ENCODE measurements at places on chromosomes 4 and X.

DNA sequence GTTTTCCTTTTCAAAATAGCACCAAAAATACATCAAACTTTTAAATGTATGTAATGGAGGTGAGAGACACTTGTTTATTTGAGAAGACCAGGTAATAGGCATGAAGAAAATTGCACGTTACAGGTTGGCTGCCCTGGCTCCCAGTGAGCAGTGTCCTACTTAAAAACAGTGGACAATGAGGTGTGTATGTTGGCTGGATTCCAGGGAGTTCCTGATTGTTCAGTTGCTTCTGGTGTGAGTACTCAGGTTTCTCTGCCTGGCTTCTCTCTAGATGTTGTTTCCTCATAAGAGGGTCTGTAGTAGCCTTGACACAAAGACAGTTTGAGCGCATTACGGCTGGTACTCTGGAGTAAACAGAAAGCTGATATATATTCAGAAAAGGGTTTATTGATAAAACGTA, 29.4 kb downstream of the SNX25 start:
- DNase-seq: no peak

DNA sequence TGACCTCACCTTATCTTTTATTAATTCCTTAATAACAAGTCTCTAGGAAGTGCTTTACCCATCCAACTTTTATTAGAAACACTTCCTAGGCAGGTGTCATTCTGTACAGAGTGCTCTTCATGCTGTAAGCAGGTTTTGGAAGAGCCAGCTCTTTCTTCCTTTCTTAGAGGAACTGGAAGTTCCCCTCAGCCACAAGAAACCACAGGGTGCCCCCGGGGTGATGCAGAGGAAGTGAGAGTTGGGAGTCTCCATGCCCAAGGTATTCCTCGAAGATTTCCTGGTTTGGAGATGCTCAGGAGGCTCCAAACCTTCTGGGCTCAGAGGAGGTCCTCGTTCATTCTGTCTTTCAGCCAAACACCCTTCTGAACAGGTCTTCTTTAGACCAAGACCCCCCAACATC, 83.8 kb downstream of the EGF start:
- no peak for DNase-seq

- DNase-seq: no peak
Measured at GRCh38 chr4:131459430-131460101, 1689.5 kb upstream of the PCDH10 start.

GRCh38 chr4:12573716-12574115, 910.4 kb downstream of the RAB28 start:
- no peak for DNase-seq

- DNase-seq: no peak
Measured at GRCh38 chrX:18883961-18884765, 99.8 kb downstream of the PHKA2 start.

- no peak for DNase-seq
Measured at GRCh38 chr4:173214231-173214630, 45.6 kb downstream of the GALNT7 start.

DNA sequence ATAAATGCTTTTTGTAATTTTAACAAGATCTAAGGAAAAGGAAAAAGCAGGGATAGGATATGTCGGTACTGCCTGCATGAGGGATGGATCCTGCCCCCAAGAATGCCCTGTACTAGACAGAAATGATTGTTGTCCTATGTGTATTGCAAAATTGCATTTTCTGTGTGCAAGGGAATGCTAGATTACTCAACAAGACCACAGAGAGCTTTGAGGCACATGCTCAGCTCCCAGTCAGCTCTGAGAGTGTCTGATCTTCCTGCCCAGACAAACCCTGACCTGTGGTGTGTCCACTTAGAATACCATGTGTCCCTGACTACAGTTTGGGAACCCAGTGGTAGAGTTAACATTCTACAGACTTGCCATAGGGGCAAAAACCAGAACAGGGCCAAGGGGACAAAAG, 129.2 kb upstream of the PAK3 start:
- DNase-seq: no peak

- no peak for DNase-seq
Measured at GRCh38 chr4:146338512-146338911, 124.2 kb downstream of the REELD1 start.

- DNase-seq: no peak
Measured at GRCh38 chrX:152843852-152844251, 13.0 kb downstream of the NSDHL start.

DNA sequence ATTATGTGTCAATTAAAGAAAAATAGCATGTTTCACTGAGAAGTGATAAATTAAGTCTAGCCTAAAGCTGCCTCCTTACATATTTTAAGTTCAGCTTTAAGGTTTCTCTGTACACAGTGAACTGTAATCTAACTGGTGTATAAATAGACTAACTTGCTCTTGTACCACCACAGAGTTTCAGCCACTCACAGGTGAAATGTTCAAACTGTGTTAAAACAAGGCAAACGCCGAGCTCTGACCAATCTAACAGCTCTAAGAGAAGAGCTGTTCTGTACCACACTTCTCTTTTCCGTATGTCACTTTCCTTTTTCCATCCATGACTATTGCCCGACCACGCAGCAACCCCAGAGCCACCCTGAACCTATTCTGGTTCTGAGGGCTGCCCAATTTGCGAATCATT, 64.5 kb downstream of the DCHS2 start:
- DNase-seq: no peak

- no peak for DNase-seq
Measured at GRCh38 chr4:11543706-11544105, 115.0 kb upstream of the HS3ST1 start.

DNA sequence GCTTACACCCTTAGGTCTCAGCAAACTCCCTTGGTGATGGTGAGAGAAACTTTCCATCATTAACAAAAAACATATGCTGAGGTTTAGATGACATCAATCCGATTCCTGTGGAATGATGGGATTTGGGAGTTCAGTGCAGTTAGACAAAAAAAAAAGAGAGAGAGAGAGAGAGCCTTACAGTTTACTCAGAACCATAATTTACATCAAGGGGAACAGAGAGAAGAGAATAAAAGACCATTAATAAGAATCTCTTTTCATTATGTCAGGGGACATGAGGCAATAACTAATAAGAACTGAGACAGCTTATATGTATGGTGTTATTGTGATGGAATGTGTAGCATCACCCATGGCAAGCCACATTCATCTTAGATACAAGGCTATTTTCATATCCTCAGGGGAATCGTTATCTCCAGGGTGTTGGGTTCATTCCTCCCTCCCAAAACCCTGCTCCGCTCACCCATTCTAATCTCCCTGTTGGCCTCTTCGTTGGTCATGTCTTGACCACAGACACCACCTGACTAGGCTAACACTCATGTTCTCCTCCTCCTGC, 175.7 kb upstream of the MXRA5 start:
- DNase-seq: no peak

- no peak for DNase-seq
Measured at GRCh38 chrX:153703036-153703370, 15.3 kb downstream of the SLC6A8 start.

DNA sequence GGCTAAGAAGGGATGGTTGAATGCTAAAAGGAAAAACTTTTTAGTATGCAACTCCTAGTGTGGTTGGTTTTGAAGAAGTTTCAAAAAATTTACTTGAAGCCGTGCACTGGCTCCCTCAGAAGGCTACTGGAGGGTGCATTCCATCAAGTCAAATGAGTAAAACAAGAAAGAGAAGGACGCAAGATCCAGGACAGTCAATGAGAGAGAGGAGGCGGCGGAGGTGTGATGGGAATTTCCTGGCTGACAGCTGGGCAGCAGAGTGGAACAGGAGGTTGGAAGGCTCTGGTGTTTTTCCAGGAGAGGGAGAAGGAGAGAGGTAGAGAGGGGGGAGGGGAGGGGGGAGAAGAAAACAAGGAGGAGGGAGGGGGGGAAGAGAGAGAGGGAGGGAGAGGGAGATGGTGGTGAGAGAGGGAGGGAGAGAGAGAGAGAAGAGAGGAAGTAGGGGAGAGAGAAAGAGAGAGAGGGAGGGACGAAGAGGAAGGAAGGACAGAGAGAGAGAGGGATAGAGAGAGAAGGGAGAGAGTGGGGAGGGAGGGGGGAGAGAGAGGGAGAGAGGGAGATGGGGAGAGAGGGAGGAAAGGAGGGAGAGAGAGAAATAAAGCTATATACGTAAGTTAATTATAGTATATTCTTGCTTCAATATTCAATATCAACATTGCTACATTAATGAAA, 126.4 kb downstream of the SH3KBP1 start:
- no peak for DNase-seq

DNA sequence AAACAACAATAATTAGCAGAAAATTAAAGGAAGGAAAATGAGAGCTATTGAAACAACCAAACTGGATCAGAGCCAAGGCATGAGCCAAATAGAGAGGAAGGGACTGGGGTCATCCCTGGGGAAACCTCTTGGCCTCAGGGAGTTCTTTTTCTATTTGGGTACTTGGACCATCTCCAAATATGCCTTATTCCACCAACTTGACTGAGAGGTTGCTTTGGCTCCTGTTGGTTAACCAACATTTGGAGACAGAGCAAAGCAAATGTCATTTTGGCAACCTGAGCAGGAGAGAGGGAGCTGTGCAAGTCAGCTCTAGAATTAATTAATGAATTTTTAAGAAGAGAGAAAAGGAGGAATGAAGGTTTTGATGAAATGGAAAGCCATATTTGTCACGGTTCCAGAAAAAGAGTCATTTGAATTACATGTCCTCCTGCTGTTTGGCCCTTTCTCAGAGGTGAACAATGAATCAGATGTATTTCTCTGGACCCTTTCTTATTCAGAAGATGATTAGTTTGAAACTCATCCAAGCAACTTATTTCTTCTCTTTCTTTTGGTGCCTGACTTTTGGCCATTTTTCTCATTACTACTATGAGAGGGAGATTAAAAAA, 119.1 kb downstream of the CNKSR2 start:
- no peak for DNase-seq

GRCh38 chrX:21586001-21586400, 72.1 kb downstream of the KLHL34 start:
- DNase-seq: no peak

DNA sequence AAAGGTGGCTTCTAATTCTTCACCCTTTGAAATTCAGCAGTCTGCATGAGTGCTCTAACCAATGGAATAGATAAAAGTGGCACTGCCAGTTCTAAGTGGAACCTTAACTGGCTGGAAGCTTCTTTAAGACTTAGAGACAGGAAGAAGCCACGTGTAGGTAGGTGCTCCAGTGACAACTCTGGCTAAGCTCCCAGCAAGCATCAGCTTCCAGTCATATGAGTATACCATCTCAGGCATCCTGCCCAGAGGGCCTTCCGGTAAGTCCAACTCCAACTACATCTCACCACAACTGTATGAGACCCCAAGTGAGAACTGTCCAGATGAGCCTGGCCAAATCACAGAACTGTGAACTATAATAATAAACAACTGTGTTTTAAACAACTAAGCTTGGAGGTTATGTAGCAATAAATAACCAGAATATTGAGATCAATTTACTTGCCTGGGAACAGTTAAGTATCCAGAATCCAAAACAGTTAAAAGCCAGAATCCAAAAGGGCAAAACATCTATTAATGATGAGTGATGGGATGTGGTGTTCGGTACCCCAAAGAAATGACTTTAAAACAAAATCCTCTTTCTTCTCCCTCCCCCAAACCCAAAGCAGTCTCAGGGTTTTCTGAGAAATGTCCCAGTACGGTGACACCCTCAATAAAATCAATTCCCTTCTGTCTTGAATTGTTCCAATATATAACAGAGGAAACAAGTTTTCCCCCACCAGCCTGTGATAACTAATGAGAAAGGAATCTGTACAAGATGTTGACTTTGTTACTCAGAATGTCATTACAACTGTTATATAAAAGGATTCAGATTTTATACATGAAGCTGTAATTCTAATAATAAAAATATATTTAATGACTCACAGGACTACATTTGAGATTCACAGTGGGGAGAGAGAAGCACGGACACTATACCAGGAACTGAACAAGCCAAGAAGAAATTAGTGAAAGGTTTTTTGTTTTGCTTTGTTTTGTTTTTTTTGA, 4.2 kb downstream of the TSPAN5 start:
- no peak for DNase-seq

DNA sequence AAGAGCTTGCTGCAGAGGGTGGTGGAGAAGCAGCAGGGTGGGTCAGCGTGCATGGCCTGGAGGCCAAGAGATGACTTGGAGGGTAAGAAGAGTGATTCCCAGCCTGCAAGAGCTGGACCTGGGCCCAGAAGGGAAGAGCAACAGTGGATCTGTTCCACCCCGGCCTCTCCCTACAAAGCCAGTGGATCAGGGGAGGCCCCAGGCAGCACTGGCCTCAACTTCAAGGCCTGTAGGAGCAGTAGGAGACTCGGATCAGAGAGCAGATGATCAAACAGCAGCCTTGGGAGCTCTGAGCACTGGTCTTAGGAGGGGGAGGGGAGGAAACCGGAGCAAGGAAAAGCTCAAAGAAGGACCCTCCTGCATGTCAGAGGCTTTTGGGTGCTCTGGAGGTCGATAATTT, 7.6 kb downstream of the L1CAM start:
- DNase-seq: no peak

- no peak for DNase-seq
Measured at GRCh38 chr4:182102576-182102975, 140.6 kb upstream of the TENM3 start.

DNA sequence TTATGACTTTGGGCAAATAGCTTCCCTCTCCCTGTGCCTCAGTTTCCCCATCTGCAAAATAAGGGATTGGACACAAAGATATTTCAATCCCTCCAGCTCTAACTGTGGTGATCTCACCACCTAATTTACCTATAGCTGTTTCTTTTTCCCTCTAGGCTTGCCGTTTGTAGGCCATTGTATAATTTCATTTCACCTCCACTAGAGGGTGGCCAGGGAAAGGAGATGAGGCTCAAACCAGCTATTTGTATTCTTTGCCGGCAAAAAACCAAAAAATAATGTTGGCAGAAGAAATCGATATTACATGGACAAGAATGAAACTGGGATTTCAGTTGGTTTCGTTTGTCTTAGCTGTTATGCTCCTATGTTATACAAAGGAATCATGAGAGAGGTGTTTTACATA, 36.1 kb upstream of the DOCK11 start:
- DNase-seq: no peak

GRCh38 chr4:56261027-56261426, 126.3 kb downstream of the AASDH start:
- no peak for DNase-seq

DNA sequence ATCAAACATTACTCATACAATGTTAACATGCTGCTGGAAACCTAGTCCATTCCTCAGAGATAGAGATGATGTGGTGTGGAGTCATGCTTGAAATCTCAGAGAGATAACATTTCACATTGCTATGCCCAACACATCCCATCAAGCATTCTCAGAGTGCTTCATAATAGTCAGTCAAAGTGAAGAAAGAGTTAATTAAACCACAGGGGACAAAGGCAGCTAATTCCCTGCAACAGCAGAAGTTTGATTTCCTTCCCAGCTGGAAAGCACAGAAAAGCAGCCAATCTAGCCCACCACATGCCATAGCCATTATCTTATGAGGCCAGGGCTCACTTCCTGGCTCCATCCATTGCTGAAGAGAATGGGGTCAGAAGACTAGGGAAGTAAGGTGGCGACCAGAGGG, 8.9 kb downstream of the KDR start:
- DNase-seq: no peak

DNA sequence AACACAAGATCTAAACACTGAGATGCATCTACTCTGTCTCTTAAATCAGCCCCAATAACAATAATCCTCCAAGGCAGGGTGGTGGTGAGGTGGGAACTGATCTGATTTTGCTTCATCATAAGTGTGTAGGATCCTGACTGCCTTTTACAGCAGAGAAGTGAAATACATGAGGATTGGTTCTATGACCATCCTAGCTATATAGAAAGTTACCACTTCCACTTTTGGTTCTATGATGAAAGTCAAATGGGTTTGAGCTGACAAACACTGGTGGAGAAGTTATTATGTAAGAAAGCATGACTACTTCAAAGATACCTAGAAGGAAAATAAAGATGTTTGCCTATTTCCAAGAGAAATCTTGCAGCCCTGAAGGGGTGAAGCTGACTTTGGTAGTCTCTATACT, 181.6 kb downstream of the NKX6-1 start:
- DNase-seq: no peak
